Body of pancreas (tissue), 4 donors: ENCODE measurements at places on chromosomes 2 and 18. TPM values are rescaled to one million over a fixed set of nuclear protein-coding genes. Genes with fewer than 3 reads are reported as not detected.

MAP3K19 gene
- total RNA-seq, result not detected

TTC27 gene
- total RNA-seq, result 9.3 TPM

DSG4 gene
- not detected for total RNA-seq

ANKRD30BL gene
- total RNA-seq, result not detected

OSBPL1A gene
- 78.4 TPM for total RNA-seq

STPG4 gene
- not detected for total RNA-seq

SLC35F5 gene
- 104 TPM for total RNA-seq

DLGAP1 gene
- total RNA-seq, result 0.52 TPM

ADAM23 gene
- 0.26 TPM for total RNA-seq

RAB6C gene
- 0.52 TPM for total RNA-seq

ACKR3 gene
- 18.1 TPM for total RNA-seq

HAAO gene
- 30.3 TPM for total RNA-seq

DNA sequence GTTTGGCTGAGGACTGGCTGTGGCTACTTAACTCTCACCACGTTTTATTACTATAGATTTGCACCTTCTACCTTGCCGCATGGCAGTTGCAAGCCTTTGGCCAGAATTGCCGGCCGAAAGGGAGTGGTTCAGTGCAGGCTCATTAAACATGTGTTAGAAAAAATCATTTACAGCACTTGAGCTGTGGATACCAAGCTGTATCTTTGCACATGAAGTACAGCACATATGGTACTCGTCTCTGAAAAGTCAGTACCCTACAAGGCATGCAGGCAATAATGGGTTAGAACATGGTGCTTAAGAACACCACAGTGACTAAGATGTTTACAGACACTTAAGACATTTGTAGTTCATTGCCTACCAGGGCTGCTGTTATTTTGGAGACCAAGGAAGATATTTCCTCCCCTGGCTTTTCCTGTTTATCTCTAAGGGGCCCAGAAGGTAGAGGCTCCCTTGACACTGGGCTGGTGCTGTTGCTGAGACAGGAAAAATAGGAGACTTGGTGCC is 103.1 kb downstream of the ZNF532 start:
- no peak for DNase-seq

GRCh38 chr2:181742922-181743722 is 62.8 kb upstream of the NEUROD1 start:
- DNase-seq, result peak; percentile 68

- DNase-seq, result no peak
Measured at GRCh38 chr2:88603146-88603545, 24.1 kb downstream of the EIF2AK3 start.

DNA sequence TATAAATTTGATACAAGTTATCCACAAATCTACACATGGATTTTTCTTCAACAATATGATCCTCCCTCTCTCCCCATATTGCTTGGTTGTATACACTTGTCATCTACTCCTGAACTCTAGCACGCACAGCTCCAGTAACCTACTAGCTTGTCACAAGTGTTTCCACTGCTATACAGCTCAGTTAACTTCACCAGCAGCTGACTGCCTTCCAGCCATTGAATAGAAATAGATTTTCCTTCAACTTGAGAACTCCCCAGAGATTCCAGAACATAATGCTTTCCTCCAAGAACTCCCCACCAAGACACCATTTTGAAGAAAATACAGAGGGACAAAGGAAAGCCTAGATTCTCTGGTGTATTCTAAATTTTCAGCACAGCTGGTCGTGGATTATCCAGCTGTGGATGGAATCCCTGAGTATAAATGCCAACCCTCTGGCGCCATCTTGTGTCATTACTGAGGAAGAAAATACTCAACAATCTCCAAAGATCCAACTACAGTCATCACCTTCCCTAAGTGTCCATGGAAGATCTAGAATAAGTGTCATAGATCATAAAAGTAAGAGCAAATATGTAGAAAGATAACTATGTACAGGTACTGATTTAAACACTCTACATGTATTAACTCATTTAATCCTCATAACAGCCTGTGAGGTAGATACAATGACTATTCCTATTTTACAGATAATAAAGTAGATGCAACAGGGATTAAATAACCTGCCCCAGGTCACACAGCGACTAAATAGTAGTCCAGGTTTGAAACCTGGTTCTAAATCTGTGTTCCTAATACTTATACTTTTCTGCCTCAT is 156.7 kb downstream of the ARHGAP28 start:
- DNase-seq, result peak; percentile 51

DNA sequence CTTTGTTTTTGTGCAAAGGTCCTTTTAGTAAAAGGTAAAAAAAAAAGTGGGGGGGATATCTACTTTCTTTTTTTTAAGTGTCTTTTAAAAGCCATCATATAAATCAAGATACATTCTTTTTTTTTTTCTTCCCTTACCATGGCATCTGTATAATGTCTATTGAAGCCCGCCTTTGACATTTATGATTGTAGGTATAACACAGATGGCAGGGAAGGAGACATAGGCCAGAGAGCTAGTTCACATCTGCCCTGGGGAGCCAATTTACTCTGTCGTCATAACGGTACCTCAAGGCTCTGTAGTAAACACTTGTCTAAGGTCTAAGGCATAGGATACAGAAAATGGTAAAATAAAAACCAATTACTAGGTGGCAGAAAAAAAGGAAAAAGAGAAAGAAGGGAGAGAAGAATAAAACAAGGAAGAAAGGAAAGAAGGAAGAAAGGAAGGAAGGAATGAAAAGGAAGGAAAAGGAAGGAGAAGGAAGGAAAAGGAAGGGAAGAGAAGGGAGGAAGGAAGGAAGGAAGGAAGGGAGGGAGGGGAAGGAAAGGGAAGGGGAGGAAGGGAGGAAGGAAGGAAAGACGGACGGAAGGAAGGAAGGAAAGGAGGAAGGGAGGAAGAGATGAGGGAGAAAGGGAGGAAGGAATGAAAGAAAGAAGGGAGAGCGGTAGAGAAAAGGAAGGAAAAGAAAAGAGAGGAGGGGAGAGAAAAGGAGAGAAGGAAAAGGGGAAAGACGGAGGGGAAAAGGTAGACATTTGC is 343.5 kb downstream of the RBM43 start:
- DNase-seq, result no peak

DNA sequence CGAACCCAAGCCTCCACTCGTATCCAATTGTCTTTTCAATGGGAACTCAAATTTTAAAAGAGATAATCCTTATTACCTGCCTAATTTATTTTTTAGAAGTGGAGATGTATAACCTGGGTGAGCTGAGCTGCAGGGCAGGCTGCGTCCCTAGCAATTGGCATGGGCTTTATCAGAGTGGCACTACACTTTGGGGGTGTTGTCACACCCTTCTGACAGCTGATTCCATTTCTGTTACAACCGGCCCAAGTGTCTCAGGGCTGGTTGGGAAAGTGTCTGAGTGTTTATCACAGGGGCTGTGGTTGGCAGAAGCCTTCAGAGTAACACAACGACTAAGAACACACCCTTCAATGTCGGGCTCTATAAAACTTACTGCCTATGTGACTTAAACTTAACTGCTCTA is 295.0 kb downstream of the SMAD2 start:
- DNase-seq, result no peak

- DNase-seq, result no peak
Measured at GRCh38 chr2:179460181-179460929, 195.7 kb upstream of the SESTD1 start.

GRCh38 chr2:128494307-128494639 is 175.6 kb upstream of the HS6ST1 start:
- DNase-seq, result no peak

DNA sequence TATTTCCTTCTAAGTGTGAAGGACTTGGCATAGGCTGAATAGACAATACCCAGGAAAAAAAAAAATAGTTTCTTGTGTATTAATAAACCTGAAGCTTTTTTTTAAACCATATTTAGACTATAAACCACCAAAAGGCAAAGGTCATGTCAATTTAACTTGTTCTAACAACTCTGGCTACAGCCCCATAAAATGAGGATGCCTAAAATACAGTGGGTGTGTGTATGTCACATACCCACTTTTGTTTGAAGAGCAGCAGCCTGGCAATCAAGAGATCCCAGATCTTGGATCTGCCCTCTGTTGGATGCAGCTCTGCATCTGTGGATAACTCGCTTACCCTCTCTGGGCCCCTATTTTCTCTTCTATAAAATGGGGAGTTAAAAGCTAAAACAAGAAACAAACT is 65.4 kb downstream of the SATB2 start:
- DNase-seq, result no peak

DNA sequence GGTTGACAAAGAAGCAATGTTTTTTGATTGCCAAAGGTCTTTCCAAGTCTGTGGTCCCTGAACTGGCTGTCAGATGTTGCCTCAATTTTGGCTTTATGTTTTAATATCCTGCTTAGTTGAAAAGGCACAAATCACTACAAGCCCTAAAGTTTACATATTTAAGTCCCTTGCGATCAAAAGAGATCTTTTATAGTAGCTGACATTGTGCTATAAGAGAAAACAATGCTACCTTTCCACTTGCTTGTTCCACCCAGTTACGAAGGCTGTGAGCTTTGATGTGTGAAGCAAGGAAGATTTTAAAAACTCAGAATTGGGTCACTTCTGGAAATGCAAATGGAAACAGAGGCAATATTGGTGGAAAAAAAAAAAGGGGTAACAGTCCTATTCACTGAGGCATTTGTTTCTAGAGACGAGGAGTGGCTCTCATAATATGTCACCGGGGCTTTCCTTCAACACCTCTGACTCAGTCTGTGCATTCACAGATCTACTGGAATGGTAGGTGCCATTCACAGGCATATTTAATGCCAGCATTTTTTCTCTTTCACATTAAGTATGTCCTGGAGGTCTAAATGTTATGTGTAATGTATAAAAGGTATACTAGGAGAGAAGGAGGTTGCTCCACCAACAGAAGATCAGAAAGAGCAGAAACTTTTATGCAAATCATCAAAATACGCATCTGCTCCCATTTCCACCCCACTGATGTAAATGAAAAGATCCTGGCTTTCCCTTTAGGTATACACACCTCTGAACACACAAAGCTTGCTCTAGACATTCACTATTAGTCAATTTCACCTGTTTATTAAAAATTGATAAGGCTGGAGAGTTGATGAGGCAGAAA is 91.8 kb downstream of the TGIF1 start:
- DNase-seq, result no peak

DNA sequence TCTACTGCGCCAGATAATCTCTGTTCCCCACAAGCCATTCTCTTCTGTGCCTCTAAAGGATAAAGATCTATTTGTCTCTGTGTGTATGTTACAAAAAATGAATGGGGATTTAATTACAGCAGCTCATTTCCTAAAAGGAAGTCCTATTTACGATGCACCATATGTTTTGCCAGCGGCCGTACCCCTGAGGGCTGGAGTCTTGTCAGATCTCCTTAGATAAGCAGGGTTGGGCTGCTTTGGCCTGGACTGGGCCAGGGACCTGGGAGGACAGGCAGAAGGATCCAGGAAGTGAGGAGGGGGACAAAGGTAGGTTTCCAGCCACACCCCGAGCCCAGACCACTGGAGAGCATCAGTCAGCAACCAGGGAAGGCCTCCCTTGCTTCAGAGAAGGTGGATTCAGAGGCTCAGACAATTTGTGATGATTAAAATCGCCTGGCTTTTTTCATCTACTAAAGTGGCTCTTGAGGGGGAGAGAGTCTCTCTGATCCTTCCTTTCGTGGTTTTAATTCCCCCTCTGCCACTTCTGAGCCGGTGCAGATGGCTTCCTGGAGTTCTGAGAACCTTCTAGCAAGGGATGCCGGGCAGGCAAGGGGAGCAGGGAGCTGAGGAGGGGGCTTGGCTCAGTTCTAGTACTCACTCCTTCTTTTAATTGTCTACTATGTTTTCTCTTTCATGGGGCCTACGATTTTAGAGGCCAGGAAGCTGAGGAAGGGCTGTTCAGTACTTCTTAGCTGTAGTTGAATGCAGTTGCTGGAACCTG is 42.1 kb downstream of the MYCN start:
- DNase-seq, result no peak

GRCh38 chr2:242054881-242055801 is 185.6 kb downstream of the RTP5 start:
- DNase-seq, result no peak

DNA sequence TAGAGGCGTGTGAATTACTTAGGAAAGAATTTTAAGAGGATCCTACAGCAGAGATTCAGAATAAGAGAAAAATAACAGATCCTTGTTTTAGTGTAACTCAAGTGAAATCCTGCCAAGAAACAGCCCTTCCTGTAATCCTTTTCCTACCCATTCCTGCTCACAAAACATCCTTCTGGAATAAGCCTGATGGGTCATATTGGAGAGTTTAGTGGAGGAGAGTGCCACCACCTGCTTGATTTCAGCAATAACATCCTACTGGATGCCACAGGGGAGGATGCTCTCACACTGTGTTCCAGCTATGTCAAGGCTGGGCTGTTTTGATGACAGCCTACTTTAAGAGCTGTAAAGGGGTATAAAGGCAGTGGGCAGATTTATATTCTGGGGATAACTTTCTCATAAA is 54.8 kb upstream of the CCDC178 start:
- peak; percentile 12 for DNase-seq

DNA sequence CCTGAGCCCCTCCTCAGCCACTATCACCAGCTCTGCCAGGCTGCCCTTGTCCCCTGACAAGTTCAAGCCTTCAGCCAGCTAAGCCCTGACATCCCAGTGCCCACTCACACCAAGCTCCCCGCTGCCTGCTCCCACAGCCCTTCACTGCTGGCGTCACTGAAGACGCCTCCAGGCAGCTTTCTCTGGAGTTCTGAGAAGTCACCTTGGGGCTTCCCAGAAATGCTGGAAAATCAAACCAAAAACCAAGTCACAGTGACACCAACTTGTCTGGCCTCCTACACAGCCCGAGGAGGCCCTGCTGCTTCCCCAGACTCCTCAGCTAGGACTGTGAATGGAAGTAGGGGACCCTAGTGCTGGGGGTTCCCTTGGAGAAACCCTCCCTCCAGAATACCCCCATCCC is 2.2 kb upstream of the TNS1 start:
- no peak for DNase-seq

GRCh38 chr2:84919885-84920580 is 14.6 kb downstream of the TMSB10 start:
- DNase-seq, result no peak

DNA sequence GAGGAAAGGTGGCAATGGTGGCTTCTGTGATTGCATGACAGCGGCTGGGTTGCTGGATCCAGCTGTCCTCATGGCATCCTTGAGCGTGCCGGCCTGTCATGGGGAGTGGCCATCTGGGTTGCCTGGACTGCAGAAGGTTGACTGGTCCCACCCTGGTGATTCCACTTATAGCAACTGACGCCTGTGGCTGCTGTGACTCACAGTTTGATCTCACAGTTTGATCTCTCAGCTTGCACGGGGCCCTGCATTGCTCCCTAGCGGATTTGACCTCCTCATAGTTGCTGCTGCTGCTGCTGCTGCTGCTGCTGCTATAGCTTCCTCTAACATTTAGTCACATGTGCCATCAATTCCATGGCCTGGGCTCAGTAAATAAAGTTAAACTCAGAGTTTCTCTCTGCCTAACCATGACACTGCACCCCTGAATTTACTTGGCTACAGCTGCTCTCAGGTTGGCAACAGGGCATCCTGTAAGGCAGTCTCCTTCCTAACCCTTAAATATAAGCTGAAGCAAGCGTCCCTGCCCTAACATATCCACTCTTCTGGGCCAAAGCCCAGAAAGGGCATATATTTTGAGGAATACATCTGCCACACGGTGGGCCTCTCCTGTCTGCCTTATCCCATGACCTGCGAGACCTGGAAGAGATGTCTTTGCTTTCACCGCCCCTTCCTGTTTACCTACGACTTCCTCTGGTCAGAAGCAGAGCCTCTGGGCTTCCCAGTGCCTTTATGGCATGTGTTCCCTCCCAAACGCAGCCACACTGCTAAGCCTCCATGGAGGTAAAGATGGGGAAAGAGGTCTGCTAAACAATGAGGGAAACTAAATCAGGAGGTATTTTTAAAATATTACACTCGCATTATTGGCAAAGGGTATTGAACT is 37.8 kb upstream of the CCDC150 start:
- peak; percentile 12 for DNase-seq
